NCI-H2171 (cell line): ENCODE measurements at places on chromosomes 6 and 20.

DNA sequence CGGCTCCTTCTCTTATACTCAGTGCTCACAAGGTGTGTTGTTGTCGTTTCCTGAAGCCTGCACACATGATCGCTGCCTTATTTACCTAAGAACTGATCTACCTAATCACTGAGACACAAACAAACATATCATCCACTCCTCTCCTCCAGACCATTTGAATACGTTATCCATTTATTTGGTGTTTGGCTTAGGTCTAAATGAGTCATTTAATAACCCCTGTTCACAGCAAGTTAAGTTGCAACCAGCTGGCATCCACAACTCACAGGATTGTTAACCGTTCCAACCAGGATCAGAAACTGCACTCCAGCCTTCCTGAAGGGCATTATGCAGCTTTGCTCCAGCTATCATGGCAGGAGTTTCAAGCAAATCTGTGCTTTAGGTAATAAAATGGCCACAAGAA is 511.1 kb upstream of the MAP3K7 start:
- DNase-seq, result no peak

DNA sequence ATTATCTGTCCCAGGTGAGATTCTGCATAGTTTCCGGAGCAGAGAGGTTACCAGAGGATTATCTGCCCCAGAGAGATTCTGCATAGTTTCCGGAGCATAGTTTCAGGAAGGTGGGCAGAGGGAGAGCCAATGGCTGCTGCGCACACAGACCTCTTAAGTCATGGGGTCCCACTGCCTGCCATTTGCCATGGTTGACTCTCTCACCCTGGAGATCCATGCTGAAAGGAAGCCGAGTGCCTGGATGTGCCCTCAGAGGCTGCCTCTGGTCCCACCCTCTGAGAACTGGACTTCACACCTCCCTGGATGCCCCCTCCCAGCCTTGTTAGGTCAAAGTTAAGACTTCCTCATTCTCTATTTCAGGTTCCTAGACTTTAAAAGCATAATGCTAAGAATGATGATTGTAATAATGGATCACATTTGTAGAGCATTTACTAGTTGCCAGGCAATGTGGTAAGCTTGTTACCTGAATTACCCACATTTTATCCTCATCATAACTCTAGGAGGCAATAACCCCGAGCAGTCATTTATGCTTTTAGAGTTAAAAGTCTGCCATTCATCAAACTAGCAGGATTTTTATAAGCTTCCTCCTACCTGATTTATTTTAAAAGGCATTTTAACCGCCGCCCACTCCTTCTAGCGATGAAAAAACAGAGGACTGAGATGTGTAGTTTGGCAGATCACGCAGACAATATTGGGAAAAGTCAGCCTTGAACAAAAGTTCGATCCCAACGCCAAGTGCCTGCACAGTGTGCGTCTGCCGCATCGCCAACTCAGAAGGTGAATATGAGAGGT is 11.9 kb downstream of the SERPINB9 start:
- DNase-seq, result no peak

DNA sequence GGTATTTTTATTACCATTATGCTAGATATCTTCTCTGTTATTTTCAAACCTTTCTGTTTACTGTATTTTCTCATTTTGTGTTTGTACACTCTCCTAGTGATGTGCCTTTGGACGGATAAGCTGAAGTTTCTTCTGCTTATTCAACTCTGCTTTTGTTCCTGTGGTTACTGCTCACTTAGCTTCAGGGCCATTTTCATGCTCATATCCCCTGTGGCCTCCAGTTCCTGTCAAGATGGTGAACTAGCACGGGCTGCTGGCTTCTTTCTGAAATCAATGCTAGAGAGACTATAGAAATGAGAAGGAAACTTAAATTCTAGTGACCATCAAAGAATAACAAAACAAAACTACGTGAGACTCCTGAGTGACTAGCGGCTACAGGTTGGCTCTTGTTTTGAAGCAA is 6.8 kb upstream of the CST8 start:
- no peak for DNase-seq

DNA sequence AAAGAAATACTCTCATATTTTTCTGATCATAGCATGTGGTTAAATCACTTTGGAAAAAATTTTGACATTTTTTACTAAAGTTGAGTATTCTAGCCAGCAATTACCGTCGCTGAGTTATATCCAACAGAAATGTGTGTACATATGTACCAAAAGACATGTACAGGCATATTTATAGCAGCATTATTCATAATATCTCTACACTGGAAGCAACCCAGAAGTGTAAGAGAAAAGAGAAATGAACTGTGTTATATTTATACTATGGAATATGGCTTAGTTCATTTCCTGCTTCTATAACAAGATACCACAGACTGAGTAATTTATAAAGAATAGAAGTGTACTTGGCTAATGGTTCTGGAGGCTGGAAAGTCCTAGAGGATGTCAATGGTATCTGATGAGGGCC is 474.0 kb upstream of the GJE1 start:
- DNase-seq, result no peak

- DNase-seq, result no peak
Observed at GRCh38 chr6:136408204-136408603, 118.6 kb upstream of the BCLAF1 start.

GRCh38 chr20:56249244-56249955 is 868 bp downstream of the MC3R start:
- DNase-seq, result no peak

DNA sequence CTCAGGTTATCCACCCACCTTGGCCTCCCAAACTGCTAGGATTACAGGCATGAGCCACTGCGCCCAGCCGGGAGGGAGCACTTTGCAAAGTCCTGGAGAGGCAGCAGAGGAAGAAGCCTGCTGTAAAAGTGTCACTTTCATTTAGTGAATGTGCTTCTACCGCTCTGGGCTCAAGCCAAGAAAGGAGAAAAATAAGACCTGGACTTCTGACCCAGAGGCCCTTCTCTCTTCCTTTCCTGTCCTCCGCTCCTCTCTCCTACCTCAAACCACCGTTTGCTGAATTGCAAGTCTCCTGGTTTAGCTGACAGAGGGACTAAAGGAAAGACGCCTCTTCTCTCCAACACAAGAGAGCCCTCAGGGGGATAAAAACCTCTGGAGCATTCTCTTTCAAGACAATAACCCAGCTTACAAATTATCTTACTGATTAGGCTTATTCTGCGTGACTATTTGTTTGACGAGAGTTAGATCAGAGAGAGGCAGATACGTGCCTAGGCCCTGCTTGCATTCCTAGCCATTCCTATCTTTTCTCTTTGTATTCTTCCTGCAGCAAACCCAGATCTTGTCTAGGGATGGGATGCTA is 84.2 kb upstream of the SLC22A23 start:
- DNase-seq, result no peak

- no peak for DNase-seq
Observed at GRCh38 chr6:154298297-154298696, 58.3 kb downstream of the IPCEF1 start.

DNA sequence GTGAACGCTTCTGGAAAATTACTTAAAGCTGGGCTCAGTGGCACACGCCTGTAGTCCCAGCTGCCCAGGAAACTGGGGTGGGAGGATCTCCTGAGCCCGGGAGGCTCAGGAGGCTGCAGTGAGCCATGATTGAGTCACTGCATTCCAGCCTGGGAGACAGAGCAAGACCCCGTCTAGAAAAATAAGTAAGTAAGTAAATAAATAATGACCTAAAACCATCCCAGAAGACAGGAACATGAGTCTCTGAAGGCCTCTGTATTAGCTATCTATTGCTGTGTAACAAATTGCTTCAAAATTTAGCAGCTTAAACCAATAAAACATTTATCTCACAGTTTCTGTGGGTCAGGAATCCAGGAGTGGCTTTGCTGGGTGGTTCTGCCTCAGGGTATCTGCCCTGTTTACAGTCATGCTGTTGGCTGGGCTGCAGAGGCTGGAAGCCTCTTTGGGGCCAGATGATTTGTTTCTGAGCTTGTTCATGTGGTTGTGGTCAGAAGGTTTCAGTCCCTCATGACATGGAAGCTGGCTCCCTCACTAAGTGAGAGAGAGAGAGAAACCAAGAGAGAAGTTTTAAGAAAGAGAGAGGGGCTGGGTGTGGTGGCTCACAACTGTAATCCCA is 48.4 kb upstream of the NCOA3 start:
- DNase-seq, result no peak

DNA sequence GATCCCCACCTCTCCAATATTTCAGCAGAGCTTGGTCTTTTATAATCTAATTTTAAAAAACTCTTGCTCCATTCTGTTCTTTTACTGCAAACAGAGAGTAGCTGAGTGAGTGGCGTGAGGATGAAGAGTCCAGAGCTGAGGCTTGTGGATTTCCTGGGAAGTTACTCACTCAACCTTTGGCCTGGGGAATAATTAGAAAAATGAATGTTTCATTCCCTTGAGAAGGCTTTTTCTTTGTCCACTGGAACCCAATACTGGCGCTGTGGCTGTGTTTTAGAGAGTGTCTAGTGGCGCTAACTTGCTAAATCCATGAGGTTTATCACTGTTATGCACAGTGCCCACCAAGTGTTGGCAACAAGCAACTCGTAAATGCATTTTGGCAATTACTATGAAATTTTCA is 251.5 kb downstream of the HIVEP2 start:
- no peak for DNase-seq

DNA sequence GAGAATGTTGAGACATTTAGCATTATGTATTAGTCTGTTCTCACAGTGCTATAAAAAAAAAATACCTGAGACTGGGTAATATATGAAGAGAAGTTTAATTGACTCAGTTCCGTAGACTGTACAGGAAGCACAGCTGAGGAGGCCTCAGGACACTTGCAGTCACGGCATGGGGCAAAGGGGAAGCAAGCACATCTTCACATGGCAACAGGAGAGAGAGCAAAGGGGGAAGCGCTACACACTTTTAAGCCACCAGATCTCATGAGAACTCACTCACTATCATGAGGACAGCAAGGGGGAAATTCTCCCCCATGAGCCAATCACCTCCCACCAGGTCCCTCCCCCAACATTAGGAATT is 26.8 kb upstream of the TFAP2A start:
- DNase-seq, result no peak

DNA sequence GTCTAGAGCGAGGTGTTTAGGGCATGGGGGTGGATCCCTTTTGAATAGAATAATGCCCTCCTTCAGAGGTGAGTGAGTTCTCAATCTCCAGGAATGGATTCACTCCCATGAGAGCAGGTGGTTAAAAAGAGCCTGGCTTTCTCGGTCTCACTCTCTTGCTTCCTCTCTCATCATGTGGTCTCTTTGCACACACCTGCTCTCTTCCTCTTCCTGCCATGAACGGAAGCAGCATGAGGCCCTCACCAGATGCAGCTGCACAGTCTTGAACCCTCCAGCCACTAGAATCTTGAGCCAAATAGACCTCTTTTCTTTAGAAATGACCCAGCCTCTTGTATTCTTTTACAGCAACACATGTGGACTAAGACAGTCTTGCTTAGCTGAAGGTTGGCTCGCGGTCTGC is 119.3 kb downstream of the BMP7 start:
- no peak for DNase-seq

GRCh38 chr6:98847779-98848538 is 13.6 kb downstream of the POU3F2 start:
- DNase-seq, result no peak

DNA sequence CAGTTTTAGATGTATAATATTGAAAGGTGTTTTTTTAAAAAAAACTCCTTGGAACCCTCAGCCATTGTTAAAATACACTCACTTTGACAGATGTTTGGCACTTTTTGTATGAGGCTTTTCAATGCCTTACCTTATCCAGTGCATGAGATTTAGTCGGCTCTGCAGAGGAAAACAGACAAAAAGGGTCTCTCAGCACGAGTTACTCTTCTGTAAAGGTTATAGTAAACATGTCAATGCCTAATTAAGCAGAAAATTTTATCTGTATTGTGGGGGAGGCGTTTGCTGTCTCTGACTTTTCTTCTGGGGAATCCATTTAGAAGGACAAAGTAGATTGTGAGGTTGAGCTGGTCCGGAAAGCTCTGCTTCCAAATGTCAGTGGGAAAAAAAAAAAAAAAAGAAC is 278.3 kb downstream of the TSHZ2 start:
- DNase-seq, result no peak

GRCh38 chr6:74606582-74607071 is 599.2 kb downstream of the COL12A1 start:
- DNase-seq, result no peak

DNA sequence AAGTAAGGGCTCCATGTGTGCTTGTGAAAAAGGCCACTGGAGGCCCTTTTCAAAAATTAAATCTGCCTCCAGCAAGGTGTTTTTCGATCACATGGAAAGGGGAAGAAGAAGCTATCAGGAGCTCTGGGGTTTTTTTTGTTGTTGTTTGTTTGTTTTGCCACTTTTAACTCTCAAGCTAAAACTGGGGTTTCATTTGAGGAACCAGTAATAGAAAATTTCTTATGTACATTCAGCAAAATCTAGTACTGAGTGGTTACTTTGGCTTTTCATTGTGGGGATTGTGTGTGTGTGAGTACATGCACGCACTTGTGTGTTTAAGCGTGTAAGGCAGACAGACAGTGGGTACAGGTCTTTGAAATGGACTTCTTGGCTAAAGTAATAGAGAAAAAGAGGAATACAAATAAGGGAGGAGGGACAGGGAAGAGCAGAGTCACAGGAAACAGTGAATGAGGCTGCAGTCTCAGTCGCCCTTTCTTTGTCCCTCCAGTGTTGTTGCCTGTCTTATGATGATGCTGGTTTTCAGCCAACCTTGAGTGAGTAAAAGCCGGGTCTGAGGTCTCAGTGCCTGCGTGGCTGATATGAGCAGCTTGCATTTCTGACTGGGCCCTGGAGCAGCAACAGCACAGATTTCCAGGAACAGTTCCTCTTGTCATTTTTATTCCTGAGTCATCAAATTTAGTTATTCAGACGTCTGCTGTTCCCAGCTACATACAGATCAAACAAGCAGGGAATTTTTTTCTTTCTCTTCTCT is 26.2 kb downstream of the SLC16A10 start:
- no peak for DNase-seq

- DNase-seq, result no peak
Observed at GRCh38 chr6:21992178-21992967, 304.5 kb downstream of the PRL start.

DNA sequence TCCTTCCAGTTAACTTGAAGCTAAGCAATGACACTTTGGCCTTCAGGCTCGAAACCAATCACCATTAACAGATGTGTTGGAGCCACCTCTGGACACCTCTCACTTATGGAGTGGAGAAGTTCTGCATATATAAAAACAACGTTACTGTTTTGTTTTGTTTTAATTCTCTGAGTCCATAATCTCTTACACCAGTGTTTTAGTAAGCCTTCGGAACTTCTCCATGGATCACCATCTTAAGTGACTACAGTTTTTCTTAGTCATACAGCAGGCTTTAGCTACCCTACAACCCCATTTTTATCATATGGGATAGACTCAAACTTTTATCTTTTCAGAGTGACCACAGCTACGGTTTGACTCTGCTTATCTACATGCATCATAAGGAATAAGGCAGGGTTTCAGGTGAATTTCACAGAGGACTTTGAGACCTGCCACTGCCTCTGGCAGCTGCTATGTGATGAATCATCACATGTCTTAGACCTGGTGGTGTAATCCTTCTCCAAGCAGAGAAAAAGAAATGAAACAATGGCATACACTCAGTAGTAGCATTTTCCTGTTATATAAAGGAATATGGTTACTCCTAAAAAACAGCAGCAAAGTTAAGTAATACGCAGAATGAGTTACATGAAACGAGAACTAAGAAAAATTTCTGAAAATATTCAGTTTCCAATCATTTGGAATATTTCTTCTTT is 5.5 kb upstream of the HDDC2 start:
- DNase-seq, result no peak

GRCh38 chr6:71446470-71446869 is 157.9 kb downstream of the OGFRL1 start:
- DNase-seq, result no peak

- no peak for DNase-seq
Observed at GRCh38 chr20:64095927-64096326, 11.4 kb downstream of the NPBWR2 start.

- DNase-seq, result no peak
Observed at GRCh38 chr20:60036746-60037499, 78.7 kb downstream of the CDH26 start.
